ENCODE measurements at places on chromosomes 2 and 18. TPM values are rescaled to one million over a fixed set of nuclear protein-coding genes. Genes with fewer than 3 reads are reported as not detected.

The POTEC gene
- not detected for total RNA-seq

The BCL2 gene
- 9.1 TPM for total RNA-seq

The SH2D6 gene
- 0.27 TPM for total RNA-seq

The RNF152 gene
- total RNA-seq: 18.3 TPM

The DES gene
- total RNA-seq: 114 TPM

The FAM110C gene
- total RNA-seq: 10.2 TPM

The GPR39 gene
- total RNA-seq: 14.5 TPM

The CDH7 gene
- 2.9 TPM for total RNA-seq

The CHST9 gene
- total RNA-seq: 32.7 TPM

The ARID5A gene
- 4.9 TPM for total RNA-seq

The NEB gene
- 3.3 TPM for total RNA-seq

The IL1RN gene
- total RNA-seq: 4.3 TPM

The SPRED2 gene
- 11.8 TPM for total RNA-seq
